Coronary artery (tissue), 2 donors: ENCODE measurements at places on chromosomes 5 and 9.

GRCh38 chr5:168667301-168667840, 88.2 kb upstream of the PANK3 start:
- DNase-seq = no peak

- DNase-seq = no peak
Observed at GRCh38 chr5:143440448-143441115, 37.1 kb upstream of the NR3C1 start.

DNA sequence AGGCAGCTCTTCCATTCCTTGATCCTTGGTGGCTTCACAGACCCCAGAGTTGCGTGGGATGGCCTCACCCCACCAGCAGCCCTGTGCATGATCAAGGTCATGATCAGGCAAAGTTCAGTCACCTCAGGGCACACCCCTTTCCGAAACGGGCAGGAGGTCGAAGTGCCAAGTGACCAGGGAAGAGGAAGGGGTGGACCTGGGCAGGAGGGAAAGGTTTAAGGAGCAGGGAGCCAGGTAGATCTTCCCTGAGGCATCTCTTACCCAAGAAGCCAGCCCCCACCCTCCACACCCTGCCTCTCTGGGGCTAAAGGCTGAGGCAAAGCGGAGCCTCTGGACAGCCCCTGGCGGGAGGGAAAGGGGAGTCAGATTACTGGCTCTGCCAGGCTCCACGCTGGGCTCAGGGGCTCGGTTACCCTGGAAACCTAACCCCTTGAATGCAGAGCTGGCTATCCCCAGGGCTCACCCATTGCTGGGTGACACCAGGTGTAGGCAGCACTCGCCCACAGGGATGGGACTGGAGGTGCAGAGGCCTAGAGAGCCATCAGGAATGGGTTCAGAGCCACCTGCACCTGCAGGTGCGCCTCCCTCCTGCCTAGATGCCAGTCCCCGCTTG, 3.6 kb downstream of the MGAT4B start:
- DNase-seq = no peak

- DNase-seq = no peak
Observed at GRCh38 chr5:169592937-169593650, 9.5 kb downstream of the SPDL1 start.

GRCh38 chr9:109950710-109951443, 170.9 kb downstream of the PALM2AKAP2 start:
- DNase-seq = no peak

DNA sequence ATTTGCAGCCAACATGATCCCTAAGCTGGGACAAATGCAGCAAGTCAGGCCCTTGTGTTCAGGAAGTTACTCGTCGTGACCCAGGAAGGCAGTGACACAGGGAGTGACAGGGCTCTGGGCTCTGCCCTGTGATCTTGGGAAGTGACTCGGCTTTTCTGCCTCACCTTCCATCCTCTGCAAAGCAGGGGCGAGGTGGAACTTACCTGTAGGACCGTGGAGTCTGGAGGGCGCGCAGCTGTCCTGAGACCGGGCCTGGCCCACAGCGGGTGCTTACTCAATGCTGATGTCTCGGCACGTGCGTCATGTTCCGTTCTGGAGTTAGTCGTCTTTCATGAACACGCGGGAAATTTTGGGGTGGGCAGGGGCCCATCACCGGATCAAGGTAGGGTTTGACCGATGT, 22.8 kb upstream of the LPCAT1 start:
- peak; percentile 64 for DNase-seq

DNA sequence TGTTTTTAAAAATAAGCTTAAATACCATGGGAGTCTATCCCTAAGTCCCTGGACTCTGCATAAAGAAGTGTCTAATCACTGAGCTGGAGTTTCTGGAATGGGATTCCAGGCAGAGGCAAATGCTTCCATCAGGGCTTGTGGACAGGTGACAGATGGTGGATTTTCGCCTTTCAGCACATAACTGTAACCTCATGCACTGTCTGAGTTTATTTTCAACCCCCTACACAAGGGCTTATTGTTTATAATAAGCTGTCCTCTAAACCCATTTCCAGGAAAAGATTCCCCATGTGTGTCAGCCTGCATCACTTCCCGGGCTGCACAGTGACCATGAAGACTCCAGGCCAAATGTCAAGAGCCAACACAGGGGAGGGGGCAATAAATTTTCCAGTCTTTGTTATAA, 264.0 kb downstream of the PIK3R1 start:
- DNase-seq = no peak

- no peak for DNase-seq
Observed at GRCh38 chr5:58860680-58861079, 277.8 kb downstream of the RAB3C start.

DNA sequence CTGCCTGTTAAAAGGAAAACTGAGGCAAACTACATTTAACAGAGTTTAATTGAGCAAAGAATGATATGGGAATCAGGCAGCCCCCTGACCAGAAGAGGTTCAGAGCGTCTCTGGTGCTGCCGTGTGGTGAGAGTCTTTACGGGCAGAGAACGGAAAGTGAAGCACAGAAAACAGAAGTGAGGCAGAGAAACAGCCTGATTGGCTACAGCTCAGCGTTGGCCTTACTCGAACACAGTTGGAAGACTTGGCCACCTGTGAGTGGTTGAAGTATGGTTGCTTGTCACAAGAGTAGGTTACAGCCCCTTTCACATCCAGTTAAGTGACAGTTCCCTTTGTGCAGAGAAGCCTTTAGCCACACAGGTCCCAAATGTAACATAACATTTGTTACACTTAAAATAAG, 16.9 kb upstream of the FBP1 start:
- no peak for DNase-seq

GRCh38 chr5:132289097-132289496, 5.1 kb upstream of the SLC22A4 start:
- no peak for DNase-seq
